ENCODE measurements at places on chromosomes 2 and 18.

GRCh38 chr2:40466935-40467572 is 15.2 kb upstream of the SLC8A1 start:
- no peak for DNase-seq

DNA sequence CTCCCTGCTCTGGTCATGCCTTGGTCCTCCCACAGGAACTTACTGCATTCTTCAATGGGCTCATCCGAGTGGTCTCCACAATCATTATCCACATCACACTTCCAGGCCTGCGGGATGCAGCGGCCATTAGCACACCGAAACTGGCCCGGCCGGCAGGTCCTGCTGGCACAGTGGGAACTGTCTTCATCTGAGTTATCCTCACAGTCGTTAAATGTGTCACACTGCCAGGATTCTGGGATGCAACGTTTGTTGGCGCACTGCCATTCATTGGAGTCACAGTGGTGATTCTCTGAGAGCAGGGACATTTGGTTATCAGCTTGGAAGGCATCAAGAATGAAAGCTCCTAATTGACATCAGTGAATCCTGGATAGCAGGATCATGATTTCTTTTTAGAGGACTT is 104.5 kb downstream of the DHRS9 start:
- no peak for DNase-seq

DNA sequence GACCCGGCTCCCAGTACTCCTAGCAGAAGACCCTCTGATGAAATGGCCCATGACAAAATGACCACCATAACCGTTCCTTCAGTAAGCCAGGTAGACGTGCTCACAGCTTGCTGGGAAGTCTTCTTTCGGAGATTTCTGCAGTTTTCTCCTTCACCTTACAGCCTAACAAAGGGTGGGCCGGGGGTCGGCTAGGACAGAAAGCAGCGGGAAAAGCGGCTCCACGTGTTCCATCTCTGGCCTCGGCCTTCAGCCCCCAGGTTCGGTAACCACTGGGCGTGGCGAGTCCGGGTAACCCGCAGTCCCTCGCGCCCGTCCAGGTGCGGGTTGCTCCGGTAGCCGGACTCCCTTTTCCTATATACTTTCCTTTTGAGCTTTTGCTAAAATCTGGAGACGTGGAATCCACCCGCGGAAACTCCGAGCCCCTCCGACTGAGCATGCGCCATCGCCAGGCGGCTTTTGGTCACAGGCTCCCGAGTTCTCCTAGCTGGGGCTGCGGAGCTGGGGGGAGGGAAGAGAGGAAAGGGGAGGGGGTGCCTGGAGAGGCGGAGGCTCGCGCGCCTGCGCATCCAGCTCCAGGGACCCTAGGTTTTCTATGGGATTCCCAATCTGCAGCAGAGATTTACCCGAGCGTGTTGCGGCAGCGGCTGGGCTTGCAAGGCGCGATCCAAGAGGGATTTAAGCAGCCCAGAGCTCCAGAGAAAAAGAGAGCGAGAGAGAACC is at the start of gene VSNL1:
Gene VSNL1, plus strand, starts transcription at position 604 of the 720 bp plus-strand sequence. CDS start 51,379 bp downstream, outside the sequence.
- no peak for DNase-seq

GRCh38 chr2:65026154-65026553 is 30.1 kb upstream of the CEP68 start:
- no peak for DNase-seq

GRCh38 chr2:117470311-117471095 is 344.0 kb upstream of the DDX18 start:
- no peak for DNase-seq

GRCh38 chr2:216615298-216616082 is 17.7 kb upstream of the IGFBP2 start:
- no peak for DNase-seq

DNA sequence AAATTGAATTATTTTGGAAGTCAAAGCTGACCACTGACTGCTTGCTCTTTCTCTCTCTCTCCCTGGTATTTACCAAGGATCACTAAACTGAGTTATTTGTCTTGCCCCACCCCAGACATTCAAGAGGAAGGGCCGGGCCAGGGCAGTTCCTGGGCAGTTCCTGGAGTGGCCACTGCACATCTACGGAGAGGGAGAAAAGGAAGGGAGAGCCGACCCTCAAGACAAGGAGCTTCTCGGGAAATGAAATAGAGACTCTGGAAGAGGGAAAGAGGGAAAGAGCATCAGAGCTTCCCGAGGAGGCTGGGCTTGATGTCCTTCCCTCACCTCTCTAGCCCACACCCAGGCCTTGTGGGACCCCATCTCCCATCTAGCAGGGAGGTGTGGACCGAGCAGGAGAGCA is 83.1 kb downstream of the SEPTIN10 start:
- DNase-seq: no peak

DNA sequence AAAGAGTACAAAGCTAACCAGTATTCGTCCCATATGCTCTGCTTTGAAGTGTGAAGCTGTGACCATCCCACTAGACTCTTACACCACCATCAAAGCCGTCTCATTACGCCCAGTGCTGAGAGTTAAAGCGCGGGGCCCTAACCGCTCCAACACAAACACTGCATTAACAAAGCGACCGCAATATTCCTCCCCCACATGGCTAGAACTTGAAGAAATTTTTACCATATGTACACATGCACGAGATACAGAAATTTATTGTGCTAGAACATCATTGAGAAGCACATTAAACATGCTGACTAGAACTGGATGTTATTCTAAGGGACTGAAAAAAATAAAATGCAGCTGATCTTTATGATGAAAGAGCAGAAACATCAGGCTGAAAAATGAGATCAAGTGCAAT is 20.5 kb downstream of the FTCDNL1 start:
- DNase-seq: no peak

- DNase-seq: no peak
Measured at GRCh38 chr2:189254268-189254883, 74.8 kb upstream of the COL5A2 start.

DNA sequence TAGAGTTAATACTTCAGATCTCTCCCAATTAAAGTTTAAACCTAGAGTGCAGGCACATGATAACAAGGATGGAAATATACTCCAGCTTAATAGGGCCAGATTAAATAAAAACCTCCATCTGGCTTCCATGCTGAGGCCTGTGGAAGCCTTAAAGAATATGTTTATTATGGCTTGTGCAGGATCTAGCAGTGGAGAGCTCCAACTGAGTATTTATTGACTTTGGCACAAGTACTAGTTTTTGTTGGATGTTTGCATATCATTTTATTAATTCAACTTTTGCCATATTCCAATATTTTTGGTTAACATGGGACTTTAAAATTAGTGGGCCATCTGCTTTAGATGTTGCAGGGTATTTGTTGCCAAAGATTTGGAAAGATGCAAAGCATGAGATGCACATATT is 860.4 kb upstream of the SOX11 start:
- no peak for DNase-seq

GRCh38 chr2:33051586-33052360 is 105.0 kb downstream of the LTBP1 start:
- no peak for DNase-seq

- DNase-seq: no peak
Measured at GRCh38 chr2:40642237-40642636, 190.3 kb upstream of the SLC8A1 start.

- DNase-seq: no peak
Measured at GRCh38 chr2:24337890-24338289, 22.4 kb downstream of the ITSN2 start.

- no peak for DNase-seq
Measured at GRCh38 chr2:1567556-1568344, 154.5 kb downstream of the TPO start.

GRCh38 chr18:34972765-34973414 is 68.3 kb upstream of the MAPRE2 start:
- DNase-seq: no peak

GRCh38 chr18:22378672-22379282 is 38.9 kb downstream of the CTAGE1 start:
- no peak for DNase-seq
